ENCODE measurements at places on chromosomes 5 and 9.

- no peak for DNase-seq
Measured at GRCh38 chr5:176731506-176732160, 78.7 kb upstream of the UNC5A start.

DNA sequence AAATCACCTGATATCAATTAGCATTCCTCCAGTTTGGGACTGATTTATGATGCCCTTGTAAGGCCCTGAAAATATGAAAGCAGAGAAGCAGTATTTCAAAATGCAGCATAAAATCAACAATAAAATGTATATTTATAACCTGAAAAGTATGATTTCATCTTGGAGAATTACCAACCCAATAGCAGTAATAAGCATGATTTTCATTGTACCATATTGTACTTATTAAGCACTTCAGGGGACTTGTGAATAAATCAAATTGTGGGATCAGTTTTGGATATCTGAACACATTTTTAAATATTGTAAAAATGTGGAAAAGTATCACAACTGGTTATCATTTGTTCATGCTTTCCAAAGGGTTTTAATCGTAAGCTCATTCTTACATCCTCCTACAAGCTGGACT lies 250.8 kb downstream of the DMRT2 start:
- DNase-seq = no peak

DNA sequence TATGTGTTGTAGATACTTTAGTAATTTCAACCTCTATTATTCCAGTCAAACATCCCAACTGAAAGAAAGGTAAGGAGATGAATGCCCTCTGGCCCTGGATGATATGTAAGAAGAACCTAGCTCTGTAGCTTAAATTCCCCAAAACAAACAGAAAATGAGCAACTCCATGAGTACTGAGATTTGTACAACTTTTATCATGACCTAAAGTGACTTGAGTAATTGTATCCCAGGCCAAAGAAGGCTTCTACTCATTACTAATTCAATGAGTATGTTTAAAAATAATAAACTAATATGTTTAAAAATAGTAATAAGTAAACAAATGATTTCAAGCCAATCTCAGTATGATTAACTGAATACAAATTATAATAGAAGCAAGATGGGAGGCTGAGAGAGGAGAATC lies 414.0 kb upstream of the ACTBL2 start:
- no peak for DNase-seq

DNA sequence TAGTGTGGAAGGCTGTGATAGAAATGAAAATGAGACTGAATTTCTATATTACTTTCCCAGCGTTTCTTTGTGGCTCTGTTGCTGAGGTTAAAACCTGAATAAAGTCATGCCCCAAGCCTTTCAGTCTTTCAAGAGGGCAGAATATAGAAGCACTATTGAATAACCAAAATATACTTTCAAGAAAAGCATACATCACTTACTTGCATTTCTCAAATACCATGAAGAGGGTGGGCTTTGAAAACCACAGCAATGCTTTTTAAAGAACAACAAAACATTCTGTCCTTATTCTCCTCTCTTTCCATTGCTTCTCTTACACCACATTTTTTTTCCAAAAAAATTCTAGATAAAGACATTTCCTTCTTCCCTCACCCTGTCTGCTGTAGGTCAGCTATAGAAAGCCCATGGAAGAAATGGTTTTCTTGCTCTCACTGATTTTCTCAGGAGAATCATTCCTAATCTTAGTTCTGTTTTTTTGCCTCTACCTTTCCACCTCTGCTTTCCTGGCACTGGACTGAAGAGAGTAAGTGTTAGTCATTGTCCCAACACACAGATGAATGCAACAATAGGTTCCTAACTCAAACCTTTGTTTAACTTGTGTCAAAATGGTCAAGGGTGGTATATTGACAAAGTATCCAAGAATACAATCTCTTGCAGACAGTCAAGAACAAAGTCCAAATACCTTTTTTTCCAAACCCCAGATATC lies 51.6 kb downstream of the NUDT12 start:
- DNase-seq = no peak

DNA sequence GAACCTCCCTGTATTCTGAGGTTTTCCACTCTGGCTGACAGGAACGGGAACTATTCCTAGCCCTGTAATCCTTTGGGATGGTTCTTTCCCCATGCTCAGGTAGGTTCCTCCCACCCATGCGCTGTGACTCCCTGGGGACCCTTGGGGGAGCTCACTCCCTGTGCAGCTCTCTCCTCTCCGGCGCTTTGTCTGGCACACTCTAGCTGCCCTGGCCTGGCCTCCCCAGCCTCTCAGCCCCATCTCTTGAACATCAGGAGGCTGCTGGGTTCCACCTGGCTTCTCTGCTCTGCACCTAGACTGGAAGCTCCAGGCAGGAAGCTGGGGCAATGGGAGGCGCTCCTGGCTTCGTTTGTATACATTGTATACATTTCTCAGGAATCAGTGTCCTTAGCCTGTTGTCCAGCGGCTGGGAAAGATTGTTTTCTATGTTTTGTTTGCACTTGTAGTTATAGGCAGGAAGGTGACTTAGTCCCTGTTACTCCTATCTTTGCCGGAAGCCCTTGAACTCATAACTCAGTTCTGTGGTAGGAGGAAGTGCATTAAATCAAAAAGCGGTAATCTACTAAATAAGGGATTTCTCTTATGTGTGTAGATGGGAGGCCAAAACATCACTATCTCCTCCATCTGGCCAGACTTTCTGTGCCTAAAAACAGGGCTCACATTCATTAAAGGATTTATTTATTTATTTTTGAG lies 20.4 kb downstream of the SLC25A25 start:
- no peak for DNase-seq

DNA sequence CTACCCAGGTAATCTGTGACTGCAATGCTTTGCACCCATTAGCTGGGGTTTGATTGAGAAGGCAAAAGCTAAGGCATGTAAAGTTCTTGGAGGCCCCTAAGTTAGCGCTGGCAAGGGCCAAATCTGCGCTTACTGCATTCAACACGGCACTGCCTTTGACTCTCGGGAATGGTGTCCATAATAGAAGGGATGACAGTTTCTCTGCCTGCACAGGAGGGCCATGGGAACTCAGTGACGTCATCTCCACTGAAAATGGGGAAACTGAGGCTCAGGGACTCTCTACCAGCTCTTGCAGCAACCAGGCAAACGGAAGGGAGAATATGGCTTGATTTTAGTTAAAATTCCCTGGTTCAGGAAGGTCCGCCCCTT lies 487 bp downstream of the SPATA24 start:
- DNase-seq = no peak

GRCh38 chr9:122141671-122142070 lies 17.9 kb downstream of the NDUFA8 start:
- no peak for DNase-seq

- no peak for DNase-seq
Measured at GRCh38 chr9:121682926-121683515, 31.6 kb downstream of the DAB2IP start.

GRCh38 chr5:150215979-150216944 lies 26.4 kb downstream of the SLC6A7 start:
- no peak for DNase-seq

GRCh38 chr5:28355831-28356230 lies 1317.4 kb upstream of the CDH9 start:
- DNase-seq = no peak

GRCh38 chr5:37121027-37121426 lies 128.1 kb downstream of the CPLANE1 start:
- no peak for DNase-seq

DNA sequence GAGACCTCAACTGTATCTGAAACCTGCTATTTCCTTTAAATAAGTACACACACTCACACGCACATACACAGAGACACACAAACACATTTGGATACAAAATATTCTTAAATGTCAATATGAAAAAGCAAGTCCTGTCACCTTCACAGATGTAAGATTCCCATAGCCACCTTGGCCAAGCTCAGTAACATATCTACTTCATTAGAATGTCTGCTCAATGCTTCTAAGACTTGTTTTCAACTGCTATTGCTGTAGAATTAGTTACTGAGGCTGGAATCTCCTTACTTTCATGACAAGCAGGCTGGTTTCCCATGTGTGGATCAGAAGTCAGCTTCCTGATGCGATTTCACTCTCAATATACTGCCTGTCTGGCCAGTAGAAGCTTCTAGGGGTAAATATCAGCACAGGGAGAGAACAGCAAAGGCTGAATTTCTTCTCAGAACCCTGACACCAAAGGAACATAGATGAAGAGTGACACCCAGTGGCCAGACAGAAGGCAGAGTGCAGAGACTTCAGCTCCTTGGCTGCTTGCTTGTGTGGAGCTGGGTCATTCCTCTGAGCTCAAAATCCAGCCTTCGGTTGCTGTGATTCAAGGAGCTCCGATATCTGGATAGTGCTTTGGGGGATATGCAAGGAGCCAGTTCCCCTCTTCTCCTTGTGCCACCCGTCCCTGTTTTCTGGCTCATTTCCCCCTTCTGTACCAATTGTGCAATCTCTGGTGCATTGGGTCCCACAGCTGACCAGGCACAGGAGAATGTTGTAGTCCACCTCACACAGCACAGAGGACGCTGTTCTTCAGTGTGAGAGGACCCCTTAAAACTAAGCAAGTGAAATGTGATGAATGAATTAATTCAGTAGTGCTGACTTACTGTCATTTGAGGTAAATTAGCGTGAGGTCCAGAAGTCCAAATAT lies 26.6 kb upstream of the ABLIM3 start:
- peak; percentile 10 for DNase-seq

- no peak for DNase-seq
Measured at GRCh38 chr9:6671416-6671815, 25.9 kb upstream of the GLDC start.

DNA sequence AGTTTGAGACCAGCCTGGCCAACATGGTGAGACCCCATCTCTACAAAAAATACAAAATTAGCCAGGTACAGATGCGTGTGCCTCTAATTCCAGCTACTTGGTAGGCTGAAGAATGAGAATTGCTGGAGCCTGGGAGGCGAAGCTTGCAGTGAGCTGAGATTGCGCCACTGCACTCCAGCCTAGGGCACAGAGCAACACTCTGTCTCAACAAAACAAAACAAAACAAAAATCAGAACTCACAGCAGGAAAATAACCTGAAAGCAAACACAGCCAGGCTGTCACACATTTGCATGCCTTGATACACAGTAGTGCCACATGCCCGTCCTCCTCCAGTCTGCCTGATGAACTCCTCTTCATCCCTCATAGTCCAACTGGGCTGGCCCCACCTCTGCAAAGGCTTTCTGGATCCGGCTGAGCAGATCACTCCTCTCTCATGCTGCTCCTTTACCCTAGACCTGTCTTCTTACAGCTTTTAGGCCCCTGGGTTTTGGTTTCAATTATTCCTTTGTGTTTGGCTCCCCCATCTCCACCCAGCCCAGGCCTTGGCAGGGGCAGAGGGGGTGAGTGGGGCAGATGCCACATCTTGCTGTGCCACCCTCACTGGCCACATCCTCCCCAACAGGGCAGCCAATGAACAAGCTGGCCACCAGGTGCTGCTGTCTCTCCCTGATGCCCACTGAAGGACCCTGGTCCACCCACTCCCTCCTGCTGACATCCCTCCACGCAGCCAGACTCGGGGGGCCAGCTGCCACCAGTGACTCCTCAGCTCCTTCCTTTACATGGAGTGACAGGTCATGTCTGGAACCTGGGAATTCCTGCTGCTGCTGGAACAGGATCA lies 62.0 kb upstream of the GGTA1 start:
- DNase-seq = no peak

GRCh38 chr5:180026320-180026719 lies 45.2 kb downstream of the RNF130 start:
- DNase-seq = no peak

- no peak for DNase-seq
Measured at GRCh38 chr5:152256580-152256979, 148.5 kb downstream of the NMUR2 start.

GRCh38 chr5:137361280-137361679 lies 137.8 kb downstream of the SPOCK1 start:
- DNase-seq = no peak

GRCh38 chr5:133467826-133468463 lies 144.4 kb downstream of the FSTL4 start:
- no peak for DNase-seq

- no peak for DNase-seq
Measured at GRCh38 chr5:31574772-31575171, 42.7 kb downstream of the C5orf22 start.

- no peak for DNase-seq
Measured at GRCh38 chr9:5111696-5112095, 73.7 kb downstream of the INSL6 start.

DNA sequence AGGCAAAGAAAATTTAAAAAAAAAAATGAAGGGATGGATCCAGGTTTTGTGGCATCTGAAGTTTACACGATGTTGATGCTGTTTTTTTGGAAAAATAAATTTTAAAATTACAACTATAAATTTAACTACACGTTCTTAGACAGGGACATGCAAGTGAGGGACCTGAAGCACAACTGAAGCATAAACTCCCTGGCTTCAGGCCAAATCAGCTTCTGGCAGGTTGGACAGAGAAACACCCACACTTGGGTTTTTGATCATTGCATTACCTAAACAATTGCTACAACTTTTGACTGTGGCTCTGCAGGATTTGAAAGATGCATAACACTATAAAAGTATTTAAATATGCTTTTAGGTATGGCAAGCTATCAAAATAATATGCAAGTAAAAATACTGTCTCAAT lies 1318.3 kb upstream of the DMAC1 start:
- DNase-seq = no peak

DNA sequence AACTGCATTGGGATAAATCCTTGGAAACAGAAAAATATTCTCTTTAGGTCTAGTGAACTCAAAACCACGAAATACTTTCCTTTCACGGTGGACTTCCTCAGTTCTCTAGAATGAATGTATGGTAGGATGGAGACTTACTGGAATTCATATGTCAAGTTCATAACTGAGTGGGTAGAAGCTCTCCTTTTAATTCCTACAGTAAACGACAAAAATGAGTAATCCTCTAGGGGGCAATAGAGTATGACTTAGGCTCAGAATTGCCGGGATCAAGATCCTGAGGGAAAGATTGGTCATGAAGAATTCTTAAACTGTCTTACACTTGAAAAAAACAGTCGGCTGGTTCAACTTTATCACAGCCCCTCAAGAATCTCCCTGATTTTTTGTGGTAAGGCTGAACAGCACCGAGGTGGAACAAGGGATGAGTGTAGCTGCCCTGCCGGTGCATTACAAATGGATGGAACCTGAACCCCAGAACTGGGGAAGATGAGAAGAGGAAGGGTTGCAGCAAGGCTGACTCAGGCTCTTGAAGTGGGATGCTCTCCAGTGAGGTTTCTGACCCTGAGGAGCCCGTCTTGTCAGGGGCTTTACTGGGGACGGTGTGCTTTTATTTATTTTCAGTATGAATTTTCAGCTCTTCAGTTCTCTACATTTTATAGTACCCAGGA lies 14.0 kb upstream of the LOX start:
- no peak for DNase-seq

DNA sequence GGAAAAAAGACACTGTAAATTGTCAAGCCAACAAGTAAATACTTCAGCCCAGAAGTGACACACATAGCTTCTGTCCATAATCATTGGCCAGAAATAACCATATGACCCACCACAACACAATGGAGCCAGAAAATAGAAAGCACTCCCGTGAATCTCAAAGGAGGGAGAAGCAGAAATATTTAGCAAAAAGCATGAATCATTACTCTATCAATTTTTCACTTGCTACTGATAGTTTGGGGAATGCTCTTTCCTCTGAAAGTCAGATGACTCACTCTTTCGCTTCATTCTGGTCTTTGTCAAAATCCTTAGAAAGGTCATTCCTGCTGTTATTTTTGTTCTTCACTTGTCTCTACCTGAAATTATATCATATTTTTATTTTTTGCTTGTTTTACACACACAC lies 312.6 kb downstream of the TMEM232 start:
- DNase-seq = no peak

GRCh38 chr5:2302169-2302568 lies 419.4 kb upstream of the IRX4 start:
- no peak for DNase-seq

Measured in stimulated activated CD4-positive, alpha-beta T cell treated with anti-CD3 and anti-CD28 coated beads, Interleukin-12 subunit alpha, Interleukin-12 subunit beta, amount 100 ng/mL, for 4 hours (primary cell).